ENCODE measurements at places on chromosomes 12 and 14. TPM values are rescaled to one million over a fixed set of nuclear protein-coding genes. Genes with fewer than 3 reads are reported as not detected.

Gene PLCZ1
- not detected for total RNA-seq

Gene SLCO1B1
- total RNA-seq, result not detected

Gene RERG
- 0.26 TPM for total RNA-seq

Gene MYH6
- not detected for total RNA-seq

Gene FLVCR2
- total RNA-seq, result 2.1 TPM

Gene CLEC14A
- total RNA-seq, result 2.6 TPM

Gene ALDH1L2
- total RNA-seq, result 35.7 TPM

Gene RNU4-1
- total RNA-seq, result under 0.01 TPM

Gene DCN
- 586 TPM for total RNA-seq

Gene APOF
- total RNA-seq, result not detected

Gene IL31
- total RNA-seq, result not detected

Gene LTBR
- 78.4 TPM for total RNA-seq

Gene C12orf50
- under 0.01 TPM for total RNA-seq

Gene PMCH
- total RNA-seq, result not detected

Gene ABCD4
- total RNA-seq, result 26.2 TPM
